NCI-H1436 treated with DMSO at 0.1 percent for 48 hours (cell line): ENCODE measurements at places on chromosomes 12 and 14.

GRCh38 chr14:54781961-54782750 lies 120.5 kb downstream of the GCH1 start:
- DNase-seq, result no peak

- no peak for DNase-seq
Observed at GRCh38 chr12:124340080-124340900, 45.4 kb downstream of the RFLNA start.

DNA sequence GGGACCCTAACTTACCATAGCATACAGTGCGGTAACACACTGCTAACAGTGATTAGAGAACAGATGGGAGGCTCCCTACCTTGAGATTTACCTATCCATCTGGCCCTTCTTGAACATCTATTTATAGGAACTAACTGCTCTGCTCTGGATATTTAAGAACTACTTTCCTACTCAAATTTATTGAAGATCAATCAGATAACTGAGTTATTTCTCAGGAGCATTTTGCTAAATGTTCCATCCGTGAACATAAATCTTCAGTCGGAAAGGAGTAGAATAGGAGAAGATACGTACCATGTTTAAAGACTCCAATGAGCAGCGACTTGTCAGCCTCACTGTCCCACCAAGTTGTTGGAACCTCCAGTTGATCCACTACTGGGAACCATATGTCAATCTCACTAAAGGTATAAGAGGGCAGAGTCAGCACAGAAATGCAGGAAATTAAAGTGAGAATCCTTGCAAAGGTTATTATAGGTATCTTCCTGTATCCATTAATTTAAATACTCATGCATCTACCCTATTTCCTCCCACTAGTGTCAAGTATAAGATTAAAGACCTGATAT lies 15.6 kb upstream of the SUPT16H start:
- no peak for DNase-seq

- DNase-seq, result no peak
Observed at GRCh38 chr12:90947869-90948268, 7.1 kb downstream of the CCER1 start.

- no peak for DNase-seq
Observed at GRCh38 chr12:100403446-100403845, 46.6 kb downstream of the SLC17A8 start.

GRCh38 chr14:61051051-61051450 lies 70.0 kb downstream of the SLC38A6 start:
- DNase-seq, result no peak

GRCh38 chr12:55852740-55853139 lies 10.0 kb upstream of the MMP19 start:
- no peak for DNase-seq

DNA sequence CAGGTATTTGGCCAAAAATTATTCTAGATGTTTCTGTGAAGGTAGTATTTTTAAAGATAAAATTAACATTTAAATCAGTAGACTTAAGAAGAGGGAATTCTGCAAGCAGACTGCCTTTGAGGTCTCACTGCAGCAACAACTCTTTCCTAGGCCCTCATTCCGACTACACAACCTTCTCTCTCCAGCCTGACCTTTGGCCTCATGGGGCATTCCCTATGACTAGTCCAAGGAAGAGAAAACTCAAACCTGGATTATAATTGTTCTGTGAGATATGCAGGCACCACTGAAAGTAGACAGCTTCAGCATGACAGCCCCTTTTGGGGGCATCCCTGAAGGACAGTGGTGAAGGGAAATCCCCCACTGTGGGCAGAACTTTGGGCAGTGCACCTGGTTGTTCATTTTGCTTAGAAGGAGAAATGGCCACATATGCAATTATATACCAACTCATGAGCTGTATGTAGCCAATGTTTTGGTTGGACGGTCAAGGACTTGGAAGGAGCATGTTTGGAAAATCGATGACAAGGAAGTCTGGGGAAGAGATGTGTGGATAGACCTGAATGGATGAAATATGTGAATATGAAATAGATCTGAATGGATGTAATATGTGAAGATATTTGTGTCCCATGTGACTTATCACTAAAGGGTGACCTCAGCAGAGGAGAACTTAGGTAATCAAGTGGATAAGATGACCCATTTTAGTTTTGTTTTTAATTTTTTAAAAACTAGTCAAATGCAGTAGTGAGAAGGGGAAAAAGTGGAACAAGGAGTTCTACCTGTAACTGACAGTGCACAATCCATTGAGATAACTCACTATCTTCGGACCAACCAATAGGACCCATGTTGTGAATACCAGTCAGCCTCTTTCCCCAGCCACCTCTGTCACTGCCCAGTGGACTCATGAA lies 233.3 kb upstream of the FOXN3 start:
- DNase-seq, result no peak

- no peak for DNase-seq
Observed at GRCh38 chr12:79023784-79024183, 159.2 kb downstream of the SYT1 start.

DNA sequence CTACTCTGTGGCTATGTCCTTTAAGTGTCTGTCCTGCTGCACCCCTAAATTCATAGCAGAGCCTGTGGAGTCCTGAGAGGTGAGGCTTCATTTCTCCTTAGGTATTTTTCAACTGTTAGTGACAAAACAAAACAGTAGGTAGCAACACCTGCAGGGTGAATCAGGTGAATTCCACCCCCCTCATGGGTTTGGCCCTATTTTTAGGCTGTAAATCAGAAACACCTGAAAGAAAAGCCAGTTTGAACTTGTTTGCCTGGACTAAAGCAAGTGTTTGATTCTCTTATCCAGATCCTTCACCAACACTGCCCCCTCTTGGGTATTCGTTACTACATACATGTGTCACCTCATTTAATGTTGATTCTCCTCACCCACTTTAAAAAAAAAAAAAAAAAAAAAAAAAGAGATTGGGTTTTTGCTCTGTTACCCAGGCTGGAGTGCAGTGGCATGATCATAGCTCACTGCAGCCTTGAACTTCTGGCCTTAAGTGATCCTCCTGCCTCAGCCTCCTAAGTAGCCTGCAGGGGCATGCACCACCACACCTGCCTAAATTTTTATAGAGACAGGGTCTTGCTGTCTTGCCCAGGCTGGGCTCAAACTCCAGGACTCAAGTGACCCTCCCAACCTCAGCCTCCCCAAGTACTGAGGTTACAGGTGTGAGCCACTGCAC lies 10.3 kb downstream of the TBPL2 start:
- no peak for DNase-seq

- no peak for DNase-seq
Observed at GRCh38 chr12:47549258-47549657, 156.6 kb downstream of the RPAP3 start.

- DNase-seq, result no peak
Observed at GRCh38 chr14:58566979-58567378, 70.8 kb upstream of the DACT1 start.

GRCh38 chr14:54761835-54762234 lies 140.8 kb downstream of the GCH1 start:
- DNase-seq, result no peak

DNA sequence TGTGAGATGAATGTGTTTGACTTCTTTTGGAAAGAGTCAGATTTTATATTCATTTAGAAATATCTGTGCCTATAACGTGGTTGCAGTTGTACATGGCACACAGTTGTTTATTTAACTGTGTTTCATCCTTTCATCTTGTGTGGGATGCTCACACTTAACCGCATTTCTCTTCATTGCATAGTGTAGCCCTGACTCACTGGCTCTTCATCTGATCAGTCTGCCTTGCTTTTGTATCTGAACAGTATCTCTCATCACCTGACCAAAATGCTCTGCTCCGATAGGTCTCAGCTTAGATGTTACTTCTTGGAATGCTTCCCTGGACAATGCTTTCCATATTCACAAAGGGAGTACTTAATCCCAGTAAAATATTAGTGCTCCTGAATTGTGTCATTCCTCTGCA lies 83.4 kb downstream of the PDE3A start:
- no peak for DNase-seq

DNA sequence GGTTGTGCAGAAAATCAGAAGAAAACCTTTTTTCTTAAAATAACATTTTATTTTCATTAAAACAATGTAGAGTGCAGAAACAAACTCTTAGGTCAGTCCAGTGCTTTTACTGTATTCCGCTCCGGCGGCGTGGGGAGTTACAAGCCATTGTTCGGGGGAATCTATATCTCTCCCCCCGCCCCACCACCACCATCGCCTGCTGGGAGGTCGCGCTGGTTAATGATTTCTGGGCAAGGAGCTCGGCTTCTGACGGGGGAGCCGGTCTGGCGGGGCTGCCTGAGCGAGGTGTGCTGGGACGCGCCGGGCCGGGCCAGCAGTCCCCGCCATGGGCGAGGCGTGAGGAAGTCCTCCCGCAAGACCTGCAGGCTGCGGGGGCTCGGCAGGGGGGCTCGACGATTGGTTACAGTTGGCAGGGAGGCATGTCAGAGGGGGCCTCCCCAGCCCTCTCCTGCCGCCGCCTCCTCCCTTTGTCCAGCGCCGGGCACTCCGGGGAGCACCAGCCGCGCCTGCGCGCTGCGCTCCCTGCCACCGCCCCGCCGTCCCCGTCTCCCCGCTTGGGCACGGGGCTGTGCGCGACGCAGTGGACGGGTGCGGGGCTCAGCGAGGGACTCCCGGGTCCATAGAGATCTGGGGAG lies 1.0 kb upstream of the DUSP6 start:
- DNase-seq, result no peak

DNA sequence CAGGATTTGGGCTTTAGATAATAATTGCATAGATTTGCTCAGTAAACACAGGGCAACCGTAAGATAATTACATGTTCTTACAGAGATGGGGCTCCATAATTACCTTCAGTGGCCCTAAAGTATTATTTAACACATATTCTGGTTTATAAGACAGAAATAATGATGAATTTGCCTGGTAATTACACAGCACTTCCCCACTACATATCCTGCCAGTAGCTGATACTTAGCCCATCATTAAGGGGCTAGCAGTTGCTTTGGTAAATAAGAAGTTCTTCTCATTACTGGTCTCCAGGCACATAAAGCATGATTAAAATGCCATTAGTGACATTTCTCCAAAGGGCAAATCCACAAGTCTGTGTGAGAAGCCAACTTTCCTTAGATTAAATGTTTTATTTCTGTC lies 158.7 kb downstream of the NUAK1 start:
- peak; percentile 49 for DNase-seq

DNA sequence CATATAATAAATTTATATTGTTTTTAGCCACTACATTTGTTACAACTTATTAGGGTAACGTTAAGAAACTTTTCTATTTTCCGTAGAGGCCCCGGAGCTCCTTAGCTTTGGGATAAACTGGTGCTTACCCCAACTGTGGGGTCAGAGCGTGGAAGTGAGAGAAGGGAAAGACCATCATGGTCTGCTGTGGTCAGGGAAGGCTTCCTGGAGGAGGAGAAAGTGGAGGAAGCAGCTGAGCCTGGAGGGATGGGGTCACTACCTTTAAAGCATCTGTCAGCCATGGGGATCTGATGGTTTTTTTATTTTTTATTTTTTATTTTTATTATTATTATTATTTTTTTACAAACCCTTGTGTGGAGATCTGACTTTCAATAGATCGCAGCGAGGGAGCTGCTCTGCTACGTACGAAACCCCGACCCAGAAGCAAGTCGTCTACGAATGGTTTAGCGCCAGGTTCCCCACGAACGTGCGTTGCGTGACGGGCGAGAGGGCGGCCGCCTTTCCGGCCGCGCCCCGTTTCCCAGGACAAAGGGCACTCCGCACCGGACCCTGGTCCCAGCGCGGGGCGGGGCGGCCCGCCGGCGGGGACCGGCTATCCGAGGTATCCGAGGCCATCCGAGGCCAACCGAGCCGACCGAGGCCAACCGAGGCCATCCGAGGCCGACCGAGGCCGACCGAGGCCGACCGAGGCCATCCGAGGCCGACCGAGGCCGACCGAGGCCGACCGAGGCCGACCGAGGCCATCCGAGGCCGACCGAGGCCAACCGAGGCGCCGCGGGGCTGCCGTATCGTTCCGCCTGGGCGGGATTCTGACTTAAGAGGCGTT lies 1101.2 kb upstream of the TMEM132C start:
- DNase-seq, result peak; percentile 35

DNA sequence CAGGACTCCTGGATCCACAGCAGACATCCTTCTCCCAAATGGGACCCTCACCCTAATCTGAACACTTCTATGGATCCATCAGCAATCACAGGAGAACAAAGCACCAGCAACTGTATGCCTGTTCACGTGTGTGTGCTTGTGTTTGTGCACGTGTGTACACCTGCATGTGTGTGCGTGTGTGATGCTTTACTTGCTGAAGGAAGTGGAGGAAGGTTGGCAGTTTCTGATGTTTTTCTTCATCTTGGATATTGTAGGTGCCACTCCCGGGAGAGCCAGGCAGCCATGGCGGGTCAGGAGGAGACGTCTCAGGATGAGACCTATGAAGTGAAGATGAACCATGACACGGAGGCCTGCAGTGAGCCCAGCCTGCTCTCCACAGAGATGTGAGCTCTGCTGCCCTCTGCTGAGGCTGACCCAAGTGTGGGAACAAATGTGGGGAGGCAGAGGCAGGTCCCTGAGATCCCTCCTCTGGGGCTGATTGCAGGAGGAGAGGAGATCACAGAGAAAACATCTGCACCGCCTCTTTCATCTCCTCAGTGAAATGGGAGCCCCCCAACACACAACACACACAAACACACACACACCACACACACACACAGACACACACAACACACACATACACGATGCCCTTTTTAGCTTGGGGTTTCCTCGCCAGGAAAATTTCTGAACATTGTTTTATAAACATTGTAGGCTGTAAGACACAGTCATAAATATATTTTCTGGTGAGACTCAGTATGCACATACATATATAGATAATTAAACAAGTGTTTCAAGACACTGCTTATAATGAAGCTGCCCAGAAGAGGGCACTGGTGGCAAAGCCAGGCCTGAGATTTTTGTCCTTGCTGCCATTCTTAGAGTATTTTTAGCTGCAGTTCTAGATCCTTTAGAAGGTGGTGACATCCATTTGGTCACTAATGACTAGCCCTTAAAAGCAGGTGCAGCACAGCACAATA lies 112.2 kb upstream of the FKBP4 start:
- no peak for DNase-seq

- DNase-seq, result no peak
Observed at GRCh38 chr12:63317286-63317846, 166.4 kb upstream of the AVPR1A start.

DNA sequence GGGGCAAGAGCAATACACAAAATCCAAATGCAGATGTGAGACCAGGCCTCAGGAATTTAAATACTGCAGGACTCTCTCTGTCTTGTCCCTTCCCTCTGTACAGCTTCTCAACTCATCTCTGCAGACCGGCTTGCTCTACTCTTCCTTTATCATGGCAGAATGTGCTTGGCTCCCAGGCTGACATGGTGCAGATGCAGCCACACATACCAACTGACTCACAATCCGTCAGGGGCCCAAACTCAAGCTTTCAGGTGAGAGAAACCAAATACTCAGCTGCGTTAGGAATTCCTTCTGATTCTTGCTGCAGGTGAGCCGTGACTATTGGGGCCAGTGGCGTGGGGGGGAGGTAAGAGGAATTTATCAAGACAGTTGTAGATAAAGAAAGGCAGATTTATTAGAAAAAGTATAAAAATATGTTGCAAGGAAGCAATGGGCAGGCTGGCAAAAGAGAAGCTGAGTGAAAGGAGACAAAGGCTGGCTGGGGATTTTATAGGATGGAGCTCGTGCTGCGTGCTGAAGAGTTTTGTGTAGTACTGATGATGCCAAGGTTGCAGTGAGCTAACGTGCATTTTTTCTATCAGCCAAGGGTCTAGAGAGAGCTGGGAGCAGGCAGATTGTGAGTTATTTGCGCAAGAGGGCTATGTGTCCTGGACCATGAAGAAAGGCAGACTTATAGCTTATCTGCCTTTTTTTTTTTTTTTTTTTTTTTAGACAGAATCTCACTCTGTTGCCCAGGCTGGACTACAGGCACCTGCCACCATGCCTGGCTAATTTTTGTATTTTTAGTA lies 5.0 kb upstream of the LGALS3 start:
- DNase-seq, result no peak
